ENCODE measurements at places on chromosomes 5 and 9. TPM values are rescaled to one million over a fixed set of nuclear protein-coding genes. Genes with fewer than 3 reads are reported as not detected.

DNA sequence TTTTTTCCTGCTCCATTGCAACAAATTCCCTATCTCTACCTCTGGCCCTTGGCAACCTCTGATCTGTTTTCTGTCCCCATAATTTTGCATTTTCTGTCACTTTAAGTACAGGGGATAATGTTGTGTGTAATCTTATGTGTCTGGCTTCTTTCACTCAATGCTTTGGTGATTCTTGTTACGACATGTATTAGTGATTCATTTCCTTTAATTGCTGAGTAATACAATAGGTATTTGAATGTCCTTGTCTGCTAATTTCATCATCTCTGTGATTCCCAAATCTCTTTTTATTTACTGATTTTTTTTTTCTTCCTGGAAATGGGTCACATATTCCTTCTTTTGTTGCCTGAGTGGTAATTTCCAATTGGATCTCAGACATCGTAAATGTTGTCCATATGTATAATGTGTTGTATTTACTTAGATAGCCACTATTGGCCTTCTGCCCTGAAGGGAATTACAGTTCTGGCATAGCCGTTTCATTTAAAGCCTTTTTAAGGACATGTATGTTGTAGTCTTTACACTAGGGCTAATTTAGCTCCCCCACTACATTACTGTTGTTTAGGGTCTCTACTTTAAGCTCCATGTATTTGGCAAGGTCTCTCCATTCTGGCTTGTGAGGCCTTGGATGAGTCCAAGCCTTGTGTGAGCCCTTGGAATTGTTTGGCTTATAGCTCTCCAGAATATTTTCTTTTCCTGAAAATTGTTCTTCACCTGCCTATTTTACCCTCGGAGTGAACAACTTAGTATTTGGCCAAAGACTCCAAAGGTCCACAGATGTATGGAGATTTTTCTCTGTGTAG, 683.8 kb downstream of the LRRC70 start:
- peak; percentile 42 for DNase-seq

DNA sequence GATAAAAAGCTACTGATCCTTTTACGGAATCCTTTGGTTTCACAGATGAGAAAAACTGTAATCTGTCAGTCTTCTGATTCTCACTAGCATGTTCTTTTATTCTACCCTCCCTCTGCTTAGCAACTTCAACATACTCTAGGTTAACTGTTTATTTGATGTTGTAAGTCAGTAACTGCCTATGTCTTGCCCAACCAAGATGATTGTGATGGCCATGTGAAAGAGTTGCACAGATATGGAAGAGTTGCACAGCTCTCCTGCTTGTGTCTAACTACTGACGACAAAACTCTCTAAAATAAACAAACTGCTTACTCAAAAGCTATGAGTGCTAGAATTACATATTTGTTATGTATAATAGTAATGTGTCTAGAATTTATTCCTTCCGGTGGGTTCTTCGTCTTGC, 227.3 kb upstream of the DAB2 start:
- DNase-seq = no peak

Gene TOR4A
- total RNA-seq = 33.5 TPM

Gene DIAPH1
- total RNA-seq = 99.7 TPM

Gene PCDHGA9
- 5.2 TPM for total RNA-seq

- DNase-seq = no peak
Measured at GRCh38 chr5:108735790-108736189, 11.9 kb upstream of the FER start.

Measured in kidney epithelial cell (primary cell).